CD4-positive, alpha-beta T cell treated with Interleukin-15 for 1 hour (primary cell): ENCODE measurements at places on chromosomes 1 and 21.

DNA sequence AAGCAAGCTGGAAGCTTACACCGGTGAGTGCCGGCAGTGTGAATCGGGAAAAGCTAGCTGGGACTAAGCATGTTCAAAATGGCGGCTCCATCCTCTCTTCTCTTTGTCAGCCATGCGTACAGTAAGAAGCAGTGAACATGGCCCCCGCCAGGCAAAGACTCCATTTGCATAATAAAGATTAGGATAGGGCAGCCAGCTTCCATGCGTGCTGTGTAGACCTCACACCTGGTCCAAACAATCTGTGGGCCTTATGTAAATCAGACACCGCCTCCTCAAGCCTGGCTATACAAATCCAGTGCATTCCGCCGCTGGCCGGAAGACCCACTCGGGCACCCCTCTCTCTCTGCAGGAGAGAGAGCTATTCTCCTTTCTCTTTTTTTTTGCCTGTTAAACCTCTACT lies 150.3 kb downstream of the TIAM1 start:
- DNase-seq: no peak

DNA sequence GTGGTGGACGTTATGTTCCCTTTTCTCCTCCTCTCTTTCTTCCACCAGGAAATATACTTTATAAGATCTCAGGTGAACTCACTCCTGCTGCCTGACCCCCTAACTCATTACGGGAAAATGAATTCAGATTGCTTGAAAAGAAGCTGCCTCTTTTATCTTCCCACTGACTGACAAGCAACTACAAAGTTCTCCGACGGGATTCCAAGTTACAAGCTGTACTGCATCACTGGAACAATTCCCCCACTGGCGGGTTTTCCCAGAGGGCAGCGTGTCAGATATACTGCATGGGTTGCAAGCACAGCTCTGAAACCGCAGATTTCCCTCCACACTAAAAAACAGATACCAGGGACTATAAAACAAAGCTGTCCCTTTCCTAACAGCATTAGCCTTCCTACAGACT lies 390.6 kb downstream of the KCTD3 start:
- DNase-seq: no peak

GRCh38 chr1:86207323-86207722 lies 50.8 kb upstream of the COL24A1 start:
- DNase-seq: no peak

DNA sequence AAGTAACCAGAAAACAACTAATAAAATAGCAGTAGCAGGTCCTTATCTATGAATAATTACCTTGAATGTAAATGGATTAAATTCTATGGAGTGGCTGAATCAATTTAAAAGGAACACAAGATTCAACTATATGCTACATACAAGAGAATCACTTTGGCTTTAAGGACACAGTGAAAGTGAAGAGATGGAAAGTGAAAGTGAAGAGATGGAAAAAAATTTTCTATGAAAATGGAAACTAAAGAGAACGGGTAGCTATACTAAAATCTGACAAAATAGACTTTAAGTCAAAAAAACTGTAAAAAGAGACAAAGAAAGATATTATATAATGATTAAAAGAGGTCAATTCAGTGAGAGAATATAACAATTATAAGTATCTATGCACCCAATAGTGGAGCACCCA lies 54.7 kb downstream of the C1orf185 start:
- DNase-seq: no peak

GRCh38 chr1:167777269-167777650 lies 55.5 kb downstream of the MPZL1 start:
- no peak for DNase-seq

DNA sequence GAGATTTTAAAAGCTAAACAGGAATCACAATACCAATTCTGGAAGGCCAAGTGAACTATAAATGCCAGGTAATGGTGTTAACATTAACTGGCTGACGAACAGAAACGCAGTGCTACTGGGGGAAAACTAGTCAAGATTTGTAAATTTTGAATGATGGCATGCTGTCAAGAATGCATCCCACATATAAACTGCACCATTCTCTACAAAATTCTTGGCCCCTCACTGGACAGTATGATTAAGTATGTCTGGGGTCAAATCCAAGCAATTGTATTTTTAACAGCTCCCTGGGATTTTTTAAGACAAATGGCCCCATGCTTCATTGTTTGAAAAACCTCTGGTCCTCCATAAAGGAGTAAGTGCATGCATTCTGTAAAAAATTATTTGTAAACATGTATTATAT lies 73.2 kb upstream of the COA6 start:
- no peak for DNase-seq

DNA sequence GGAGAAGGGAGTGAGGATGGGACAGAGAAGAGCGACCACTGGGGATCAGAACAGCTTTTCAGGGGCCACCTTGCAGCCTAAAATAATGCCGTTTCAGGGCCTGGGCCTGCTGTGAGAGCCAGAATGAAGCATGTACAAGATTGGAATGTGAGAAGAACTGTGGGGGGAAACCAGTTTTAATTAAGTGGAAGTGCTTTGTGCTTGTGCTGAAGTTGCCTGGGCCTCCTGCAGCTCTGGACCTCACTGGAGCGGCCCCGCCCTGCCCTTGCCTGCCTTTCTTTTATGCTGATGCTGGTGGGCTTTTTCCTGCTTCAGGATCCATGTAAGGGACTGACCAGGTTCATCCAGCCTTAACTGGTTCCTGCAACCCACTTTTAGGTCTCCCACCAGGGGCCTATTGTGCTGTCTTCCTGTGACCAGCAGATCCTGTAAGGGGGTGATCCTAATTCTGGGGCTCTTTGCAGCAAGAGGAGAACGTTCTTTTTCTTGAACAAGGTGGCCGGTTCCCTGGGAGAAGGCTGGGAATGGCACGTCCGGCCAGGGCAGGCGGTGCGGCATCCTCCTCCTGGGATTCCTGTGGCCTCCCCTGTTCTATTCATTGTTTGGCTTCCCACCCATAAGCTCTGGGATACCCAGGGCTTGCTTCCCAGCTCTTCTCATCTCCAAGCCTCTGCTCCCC lies 3.2 kb downstream of the C1orf226 start:
- no peak for DNase-seq

GRCh38 chr1:187696073-187696472 lies 867.3 kb downstream of the PLA2G4A start:
- no peak for DNase-seq

- DNase-seq: no peak
Measured at GRCh38 chr1:47839433-47839760, 157.8 kb downstream of the TRABD2B start.

DNA sequence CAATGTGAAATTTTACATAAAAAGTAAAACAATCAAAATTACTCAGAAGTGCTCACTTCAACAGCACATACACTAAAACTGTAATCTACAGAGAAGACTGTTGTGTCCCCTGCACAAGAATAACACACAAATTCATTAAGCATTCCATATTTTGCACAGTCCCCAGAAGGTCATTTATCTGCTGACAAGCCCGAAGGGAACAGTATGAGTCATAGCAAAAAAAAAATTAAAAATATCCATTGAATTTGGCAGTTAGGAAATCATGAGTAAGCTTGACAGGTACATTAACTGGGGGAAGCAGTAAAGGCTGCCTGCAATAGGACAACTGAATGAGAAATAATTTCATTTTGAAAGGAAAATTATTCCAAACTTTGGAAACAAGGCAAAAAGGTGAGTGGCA lies 3.3 kb upstream of the CACYBP start:
- DNase-seq: no peak

- DNase-seq: no peak
Measured at GRCh38 chr21:15742052-15742670, 12.4 kb downstream of the USP25 start.

GRCh38 chr1:51454554-51454953 lies 64.5 kb downstream of the EPS15 start:
- DNase-seq: no peak

GRCh38 chr1:182410138-182410537 lies 9.7 kb upstream of the TEDDM1 start:
- DNase-seq: no peak

GRCh38 chr1:207025146-207025880 lies 7.2 kb downstream of the C1orf116 start:
- DNase-seq: no peak

- peak; percentile 23 for DNase-seq
Measured at GRCh38 chr1:110746644-110747259, 72.0 kb upstream of the KCNA3 start.

GRCh38 chr1:31483012-31483946 lies 70.3 kb downstream of the SERINC2 start:
- DNase-seq: peak; percentile 64

DNA sequence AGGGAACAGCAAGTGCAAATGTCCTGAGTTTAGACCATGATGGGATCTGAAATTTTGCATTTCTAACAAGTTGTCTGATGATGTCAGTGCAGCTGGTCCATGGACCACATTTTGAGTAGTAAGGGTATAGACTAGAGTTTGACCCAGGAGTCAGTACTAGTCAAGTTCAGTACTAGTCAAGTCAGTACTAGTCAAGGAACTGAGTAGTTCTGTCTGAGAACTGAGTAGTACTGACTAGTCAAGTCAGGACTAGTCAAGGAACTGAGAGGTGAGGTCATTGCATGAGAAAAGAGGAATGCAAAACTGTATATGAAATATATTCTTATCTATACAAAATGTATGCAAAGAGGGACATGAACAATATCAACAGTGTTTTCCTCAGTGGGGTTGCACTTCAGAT lies 34.1 kb downstream of the TSEN15 start:
- no peak for DNase-seq

DNA sequence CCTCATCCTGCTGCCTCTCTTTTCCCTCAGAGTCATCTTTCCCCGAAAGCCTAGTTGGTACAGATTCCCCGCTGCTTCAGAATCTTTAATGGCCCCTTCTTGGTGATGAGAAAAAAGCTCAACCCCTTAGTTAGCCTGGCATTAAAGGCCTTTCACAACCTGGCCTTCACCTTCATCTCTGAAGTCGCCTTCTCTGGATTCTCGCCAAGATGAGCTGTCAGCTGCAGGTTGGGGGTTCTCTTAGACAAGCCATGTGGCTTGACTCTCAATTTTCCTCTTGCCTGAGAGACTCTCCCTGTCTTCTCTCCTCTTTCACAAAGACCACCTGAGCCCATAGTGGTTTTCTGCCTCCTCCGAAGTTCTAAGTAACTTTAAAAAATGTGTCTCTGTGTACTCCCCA lies 15.5 kb upstream of the DISC1 start:
- DNase-seq: no peak

- DNase-seq: peak; percentile 24
Measured at GRCh38 chr1:248686815-248687214, 15.8 kb downstream of the OR14I1 start.

- DNase-seq: no peak
Measured at GRCh38 chr1:43786960-43787359, 79.6 kb downstream of the ST3GAL3 start.

- DNase-seq: no peak
Measured at GRCh38 chr1:87240661-87241285, 87.9 kb upstream of the LMO4 start.

- no peak for DNase-seq
Measured at GRCh38 chr1:204523605-204524215, 7.5 kb downstream of the MDM4 start.

- no peak for DNase-seq
Measured at GRCh38 chr21:41048623-41049022, 119.3 kb upstream of the BACE2 start.

GRCh38 chr1:236978740-236979139 lies 25.5 kb downstream of the MT1HL1 start:
- no peak for DNase-seq
